ENCODE measurements at places on chromosomes 12 and 14.

GRCh38 chr12:102567031-102567985 lies 86.9 kb upstream of the IGF1 start:
- DNase-seq: no peak

GRCh38 chr14:27642251-27642866 lies 1044.5 kb upstream of the NOVA1 start:
- no peak for DNase-seq

DNA sequence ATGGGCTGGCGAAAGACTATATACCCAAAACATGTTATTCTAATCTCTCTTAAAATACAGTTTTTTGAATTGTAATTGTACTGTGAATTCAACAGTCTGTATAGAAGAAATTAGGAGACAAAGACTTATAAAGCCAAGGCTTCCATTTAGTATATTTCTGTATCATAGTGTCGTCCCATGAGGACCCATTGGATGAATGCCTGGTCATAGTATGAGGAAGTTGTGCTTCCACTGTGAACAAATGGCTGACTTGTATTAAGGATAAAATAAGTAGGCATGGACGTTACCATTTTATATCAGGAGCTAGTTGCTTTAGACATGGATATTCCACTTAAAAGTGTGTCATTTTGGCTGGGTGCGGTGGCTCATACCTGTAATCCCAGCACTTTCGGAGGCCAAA lies 55.9 kb upstream of the NAV3 start:
- no peak for DNase-seq

DNA sequence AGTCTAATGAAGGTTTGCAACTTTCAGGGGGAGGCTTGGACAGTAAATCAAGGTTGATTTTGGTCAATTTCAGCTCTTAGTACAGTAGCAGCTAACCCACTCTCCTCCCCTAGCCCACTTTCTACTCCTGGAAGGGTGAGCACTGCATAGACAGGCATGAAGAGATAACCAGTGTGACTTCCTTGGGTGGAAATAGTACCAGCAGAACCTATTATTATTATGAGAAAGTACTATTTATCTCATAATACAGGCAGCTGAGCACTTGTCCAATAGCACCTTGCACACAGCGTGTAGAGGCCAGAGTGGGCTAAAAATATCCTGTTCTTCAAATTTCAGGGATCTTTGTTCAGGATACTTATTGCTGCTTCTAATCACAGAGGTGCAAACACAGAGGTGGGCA lies 96.2 kb upstream of the FKBP4 start:
- no peak for DNase-seq

DNA sequence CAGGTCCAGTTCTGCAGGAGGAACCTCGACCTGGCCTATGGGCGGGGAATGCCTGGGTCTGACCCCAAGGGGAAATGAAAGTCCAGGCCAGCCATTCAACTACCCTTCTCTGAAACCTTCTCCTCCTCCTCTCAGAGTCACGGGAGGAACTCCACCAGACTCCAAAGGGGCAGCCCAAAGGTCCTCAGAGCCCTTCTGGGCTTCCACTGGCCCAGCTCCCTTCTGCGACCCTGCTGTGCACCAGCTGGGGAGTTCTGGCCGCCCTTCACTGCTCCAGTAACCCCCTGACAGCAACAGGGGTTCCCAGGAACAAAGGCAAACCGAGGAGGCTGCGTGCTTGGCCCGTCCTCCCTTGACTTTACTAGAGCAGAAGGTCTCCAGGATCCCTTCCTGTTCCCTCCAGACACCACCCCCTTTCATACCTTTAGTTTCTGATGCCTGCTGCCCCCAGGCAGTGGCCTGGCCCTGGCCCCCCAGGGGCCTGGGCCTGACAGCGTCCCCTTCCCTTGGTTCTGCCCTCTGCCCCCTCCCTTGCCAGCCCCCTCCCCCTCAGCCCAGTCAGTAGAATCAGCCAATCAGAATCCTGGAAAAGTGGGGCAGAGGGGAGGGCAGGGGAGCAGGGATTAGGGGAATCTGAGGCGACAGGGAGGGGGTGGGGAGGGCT lies 850 bp upstream of the ZNF385A start:
- DNase-seq: no peak

- DNase-seq: no peak
Observed at GRCh38 chr14:31572955-31573354, 11.8 kb downstream of the NUBPL start.

- DNase-seq: peak; percentile 29
Observed at GRCh38 chr14:75711105-75711795, 50.2 kb downstream of the TTLL5 start.

DNA sequence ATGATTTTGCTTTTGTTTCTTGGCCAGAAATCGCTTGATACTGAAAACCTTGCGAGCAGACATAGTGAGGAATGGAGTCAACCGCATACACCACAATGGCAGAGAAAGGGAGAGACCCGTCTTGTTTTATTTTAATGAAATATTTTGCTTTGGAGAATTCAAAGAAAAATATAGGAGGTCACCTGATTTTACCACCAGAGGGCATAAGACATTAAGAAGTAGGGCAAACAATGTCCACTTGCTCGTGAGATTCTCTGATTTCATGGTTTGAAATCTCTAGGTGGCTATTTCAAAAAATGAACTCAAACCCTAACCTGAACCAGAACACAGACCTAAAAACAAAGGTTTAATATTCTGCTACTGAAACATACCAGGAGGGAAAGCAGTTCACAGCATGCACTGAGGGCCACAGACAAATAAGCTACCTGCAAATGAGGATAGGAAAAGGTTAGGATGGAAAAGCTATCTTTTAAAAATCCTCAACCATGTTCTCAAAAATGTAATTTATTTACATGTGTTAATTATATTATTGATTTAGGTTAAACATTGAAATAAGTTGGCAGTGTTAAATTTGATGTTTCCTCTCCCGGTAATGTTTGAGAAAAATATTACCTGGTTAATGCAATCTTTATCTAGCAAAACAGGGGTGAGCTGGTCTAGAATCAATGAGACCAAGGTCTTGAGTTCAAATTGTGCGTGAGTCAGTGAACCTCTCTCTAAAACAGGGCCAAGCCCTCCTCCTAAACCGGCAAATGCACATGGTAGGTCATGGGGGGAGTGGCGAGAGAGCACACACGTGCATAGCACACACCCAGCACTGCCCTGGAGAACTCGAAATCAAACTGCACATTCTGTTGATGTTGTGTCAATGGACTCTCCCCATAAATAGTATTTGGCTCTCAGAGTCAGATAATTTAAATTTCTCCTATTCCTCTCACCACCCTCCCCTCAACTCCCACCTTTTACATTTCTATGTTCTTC lies 12.5 kb downstream of the IFNG-AS1 start:
- no peak for DNase-seq

DNA sequence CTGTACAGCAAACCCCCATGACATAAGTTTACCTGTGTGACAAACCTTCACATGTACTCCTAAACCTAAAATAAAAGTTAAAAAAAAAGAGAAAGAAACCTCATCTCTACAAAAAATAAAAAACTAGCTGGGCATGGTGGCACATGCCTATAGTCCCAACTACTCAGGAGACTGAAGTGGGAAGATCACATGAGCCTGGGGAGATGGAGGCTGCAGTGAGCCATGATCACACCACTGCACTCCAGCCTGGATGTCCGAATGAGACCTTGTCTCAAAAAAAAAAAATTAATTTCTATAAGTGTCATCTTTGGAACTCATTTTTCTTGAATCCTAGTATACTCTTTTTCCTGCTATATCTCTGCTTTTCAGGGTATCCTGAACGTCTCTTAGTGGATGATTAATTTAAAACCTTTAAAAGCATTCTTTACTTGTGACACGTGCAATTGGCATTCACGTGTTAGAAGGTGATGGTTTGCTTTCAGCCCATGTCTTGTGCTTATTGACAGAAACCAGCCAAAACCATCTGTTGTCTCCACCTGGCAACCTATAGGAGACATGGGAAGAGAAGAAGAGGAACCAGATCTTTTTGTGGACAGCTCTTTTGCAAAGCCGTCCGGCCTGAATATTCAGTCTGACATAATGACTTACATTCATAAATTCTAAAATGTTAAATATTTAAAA lies 30.6 kb upstream of the PPFIBP1 start:
- no peak for DNase-seq

GRCh38 chr12:31874961-31875608 lies 84.1 kb upstream of the RESF1 start:
- peak; percentile 86 for DNase-seq

DNA sequence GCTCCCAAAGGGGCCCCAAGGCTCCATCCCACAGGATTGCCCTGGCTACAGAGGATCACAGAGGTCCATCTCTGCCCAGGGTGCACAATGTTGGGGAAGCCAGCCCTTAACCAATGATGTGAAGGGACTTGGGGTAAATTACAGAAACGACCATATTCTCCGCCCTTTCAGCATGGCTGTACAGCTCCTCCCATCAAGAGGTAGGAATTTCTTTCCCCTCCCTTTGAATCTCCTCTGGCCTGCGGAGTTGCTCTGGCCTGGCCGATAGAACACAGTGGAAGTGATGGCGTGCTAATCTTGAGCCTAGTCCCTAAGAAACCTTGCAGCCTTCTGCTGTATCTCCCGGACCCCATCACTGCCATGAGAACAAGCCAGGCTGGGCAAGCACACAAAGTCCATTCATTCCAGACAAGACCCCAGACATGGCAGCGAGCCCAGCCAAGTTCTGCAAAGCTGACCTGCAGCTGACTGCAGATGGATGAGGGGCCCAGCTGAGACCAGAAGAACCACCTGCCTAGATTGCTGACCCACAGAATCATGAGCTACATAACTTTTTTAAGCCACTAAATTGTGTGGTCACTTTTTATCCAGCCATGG lies 6.9 kb upstream of the IFI27 start:
- no peak for DNase-seq

GRCh38 chr12:47267571-47267970 lies 187.8 kb upstream of the AMIGO2 start:
- no peak for DNase-seq

DNA sequence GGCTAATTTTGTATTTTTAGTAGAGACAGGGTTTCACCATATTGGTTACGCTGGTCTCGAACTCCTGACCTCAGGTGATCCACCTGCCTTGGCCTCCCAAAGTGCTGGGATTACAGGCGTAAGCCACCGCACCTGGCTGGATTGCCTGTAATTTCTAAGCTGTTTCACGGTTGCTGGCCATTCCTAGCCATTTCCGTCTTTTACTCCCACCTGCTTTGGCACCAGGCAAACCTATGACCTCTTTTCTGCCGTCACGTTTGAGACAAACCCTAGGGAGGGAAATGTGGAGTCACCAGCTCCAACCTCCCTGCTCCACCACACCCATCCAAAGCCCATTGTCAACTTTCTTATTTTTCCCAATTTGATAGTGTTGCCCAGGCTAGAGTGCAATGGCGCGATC lies 1.2 kb downstream of the GPR132 start:
- DNase-seq: no peak

DNA sequence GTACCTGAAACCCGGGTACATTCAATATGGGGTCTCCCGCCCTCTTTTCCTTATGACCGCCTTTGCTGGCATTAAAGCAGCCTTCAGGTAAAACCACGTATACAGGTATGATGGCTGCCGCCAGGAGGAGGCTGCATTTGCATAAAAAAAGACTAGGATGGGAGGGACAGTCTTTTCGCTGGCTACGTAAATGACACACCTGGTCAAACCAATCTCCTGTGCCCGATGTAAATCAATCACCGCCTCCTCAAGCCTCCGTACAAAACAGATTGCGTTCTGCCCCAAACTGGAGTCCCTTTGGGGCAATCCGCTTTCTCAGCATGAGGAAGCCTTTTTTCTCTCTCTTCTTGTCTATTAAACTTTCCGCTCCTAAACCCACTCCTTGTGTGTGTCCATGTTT lies 8.1 kb upstream of the ALDH1L2 start:
- no peak for DNase-seq

DNA sequence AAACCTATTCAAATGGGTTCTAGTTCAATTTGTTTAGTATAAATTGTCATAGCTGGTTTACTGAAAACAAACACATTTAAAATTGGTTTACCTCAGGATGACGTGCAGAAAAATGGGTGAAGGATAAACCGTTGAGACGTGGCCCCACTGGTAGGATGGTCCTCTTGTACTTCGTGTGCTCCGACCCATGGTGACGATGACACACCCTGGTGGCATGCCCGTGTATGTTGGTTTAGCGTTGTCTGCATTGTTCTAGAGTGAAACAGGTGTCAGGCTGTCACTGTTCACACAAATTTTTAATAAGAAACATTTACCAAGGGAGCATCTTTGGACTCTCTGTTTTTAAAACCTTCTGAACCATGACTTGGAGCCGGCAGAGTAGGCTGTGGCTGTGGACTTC lies 8.3 kb downstream of the CALM1 start:
- DNase-seq: no peak

GRCh38 chr12:32476446-32476845 lies 77.1 kb downstream of the FGD4 start:
- no peak for DNase-seq

- DNase-seq: no peak
Observed at GRCh38 chr12:91224401-91224800, 41.8 kb upstream of the DCN start.

GRCh38 chr12:126607867-126608266 lies 1542.6 kb downstream of the AACS start:
- DNase-seq: no peak

- DNase-seq: no peak
Observed at GRCh38 chr14:61493239-61493638, 171.9 kb downstream of the PRKCH start.

DNA sequence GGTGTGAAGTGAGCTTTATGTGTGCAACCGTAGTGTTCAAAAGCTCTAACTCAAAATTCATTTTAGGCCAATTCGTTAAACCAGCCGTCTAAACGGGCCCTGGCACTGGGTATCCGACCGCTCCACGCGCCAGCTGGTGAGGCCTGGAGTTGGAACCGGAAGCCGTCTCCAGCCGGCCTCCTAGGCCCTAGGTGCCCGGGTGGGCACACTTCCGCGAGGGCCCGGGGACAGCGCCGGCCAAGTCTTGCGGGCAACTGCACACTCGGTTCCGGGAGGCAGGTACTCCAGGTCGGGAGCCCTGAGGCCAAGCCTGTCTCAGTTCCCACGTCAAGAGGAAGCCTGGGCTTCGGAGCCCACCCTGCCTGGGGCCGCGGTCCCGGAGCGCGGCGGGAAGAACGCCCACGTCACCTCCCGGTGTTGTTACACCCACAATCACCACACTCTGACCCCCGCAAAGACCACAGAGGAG lies 16.2 kb downstream of the OTX2 start:
- no peak for DNase-seq

DNA sequence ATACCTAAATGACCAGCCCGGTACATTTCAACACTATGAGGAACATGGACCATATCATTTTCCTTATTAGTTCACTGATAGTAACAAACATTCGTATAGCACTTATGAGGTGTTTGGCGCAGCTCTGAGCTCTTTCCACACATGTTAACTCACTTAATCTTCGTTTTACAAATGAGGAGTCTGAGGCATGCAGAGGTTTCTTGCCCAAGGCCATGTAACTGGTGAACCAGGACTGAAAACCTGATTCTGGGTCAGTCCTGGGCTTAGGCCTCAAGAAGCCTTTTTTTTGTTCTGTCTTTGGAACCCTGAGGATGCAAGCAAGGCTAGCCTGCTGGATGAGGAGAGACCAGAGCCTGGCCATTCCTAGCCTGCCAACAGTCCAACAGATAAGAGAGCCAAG lies 55.0 kb downstream of the C14orf132 start:
- DNase-seq: no peak
